ENCODE measurements at places on chromosomes 1 and 21.

GRCh38 chr1:172628401-172628800, 30.5 kb upstream of the FASLG start:
- no peak for DNase-seq

GRCh38 chr21:34878940-34879339, 170.2 kb downstream of the RUNX1 start:
- DNase-seq, result no peak

DNA sequence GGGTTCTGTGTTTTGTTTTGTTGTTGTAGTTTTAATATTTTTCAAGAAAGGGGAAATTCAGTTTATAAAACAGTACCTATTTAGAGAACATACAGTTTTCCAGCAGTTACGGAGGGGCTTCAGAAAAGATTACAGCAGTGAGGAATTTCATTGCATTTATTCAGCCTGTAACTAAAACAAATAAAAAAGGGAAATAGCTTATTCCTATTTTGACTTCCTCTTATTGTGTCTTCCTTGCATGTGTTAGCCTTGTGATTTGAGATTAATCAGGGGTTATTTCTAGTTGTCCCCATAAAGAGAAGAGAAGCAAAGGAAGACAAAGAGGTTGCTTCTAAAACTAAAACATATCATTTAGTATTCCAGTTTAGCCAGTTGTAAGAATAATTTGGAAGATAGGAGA, 35.0 kb downstream of the CTTNBP2NL start:
- DNase-seq, result peak; percentile 85

DNA sequence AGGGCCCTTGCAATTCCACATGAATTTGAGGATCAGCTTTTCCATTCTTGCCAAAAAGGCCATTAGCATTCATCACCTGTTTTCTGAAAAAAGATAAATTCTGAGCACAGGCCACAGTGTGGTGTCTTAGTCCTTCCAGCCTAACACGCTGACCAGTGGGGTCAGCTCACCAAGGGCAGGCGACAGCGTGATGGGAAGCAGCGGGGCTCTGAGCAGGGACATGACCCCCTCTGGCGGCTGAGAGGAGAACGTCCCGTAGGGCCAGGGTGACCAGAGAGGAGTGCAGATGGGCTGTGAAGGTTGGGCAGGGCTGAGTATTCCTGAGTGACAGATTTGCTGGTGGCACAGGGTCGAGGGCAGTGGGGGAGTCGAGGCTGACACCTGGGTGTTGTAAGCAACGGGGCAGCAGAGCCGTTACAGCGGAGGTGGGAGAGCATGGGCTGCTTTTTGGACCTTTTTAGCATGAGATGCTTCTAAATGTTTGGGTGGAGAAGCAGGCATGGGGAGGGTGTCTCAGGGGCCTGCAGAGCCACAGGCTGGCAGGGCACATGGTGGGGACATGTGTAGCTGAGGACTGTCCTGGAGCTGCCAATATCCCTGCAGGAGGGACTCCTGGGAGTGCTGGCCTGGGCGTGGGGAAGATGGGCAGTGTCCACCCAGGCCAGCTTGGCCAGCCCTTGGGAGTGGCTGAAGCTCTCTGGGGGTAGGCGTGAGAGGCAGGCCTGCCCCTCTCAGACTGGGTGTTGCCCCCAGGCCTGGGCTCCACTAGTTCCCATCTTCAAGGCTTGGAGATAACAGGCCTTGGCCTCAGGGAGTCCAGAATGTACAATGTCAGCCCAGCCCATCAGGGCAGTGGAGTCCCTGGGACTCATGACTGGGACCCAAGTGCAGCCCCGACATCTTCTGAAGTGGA, 8.6 kb upstream of the CALML6 start:
- DNase-seq, result peak; percentile 70

DNA sequence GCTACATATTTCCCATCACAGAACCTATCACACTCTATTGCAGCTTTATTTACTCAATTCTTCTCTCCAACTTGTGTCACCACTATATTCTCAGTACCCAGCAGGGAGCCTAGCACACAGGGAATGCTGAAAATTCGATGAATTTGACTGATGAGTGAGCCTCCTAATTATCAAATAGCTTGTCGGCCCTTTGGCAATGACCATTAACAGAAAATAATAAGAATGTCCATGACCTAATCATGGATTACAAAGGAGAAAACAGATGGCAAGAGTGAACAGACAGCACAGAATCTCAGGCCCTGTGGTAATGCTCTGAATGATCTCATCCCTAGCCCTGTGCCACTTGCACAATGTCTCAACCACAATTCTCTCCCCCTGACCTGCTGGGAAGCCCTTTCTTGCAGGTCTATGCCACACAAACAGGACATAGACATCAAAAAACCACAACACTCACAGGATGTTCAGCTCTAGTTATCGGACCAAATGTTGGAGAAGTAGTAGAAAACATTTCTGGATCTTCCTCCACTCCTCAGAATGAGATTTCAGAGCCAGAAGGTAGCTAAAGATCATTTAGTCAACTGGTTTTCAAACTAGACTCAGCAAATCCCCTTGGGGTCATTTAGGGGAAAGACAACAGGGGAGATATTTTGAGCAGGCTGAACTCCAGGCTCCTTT, 68.4 kb downstream of the LUZP1 start:
- peak; percentile 95 for DNase-seq

DNA sequence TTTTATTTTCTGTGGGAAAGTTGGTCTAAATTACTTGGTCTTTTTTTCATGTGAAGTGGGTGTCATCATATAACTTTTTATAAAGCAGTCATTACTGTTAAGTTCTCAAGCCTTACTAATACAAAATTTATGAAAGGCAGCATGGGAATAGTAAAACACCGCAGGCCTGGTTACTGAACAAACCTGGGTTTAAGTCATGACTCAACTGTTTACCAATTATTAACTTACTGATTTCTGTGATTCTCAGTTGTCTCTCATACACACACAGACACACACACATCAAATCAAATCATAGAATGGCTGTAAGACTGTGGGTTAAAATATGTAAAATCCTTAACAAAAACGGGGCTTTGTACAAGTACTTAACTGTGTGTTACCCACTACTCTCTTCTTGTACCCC, 14.6 kb downstream of the MAEL start:
- DNase-seq, result no peak

DNA sequence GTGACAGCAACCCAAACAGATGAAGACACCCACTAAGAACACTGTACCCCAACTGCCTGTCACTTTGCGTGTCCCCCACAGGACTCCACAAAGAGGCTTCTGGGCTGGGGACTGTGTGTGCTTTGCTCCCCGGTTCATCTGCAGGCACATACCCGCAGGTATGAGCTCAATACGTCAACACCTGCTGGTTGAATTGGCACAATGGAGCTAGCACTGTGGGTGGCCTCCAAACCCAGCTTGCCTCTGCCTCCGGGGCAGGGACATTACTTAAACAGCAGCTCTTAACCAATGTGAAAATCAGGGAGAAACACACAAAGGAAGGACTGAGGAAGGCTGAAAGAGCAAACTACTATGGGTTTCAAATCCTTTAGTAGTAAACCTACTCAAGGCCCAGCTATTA, 140.2 kb upstream of the TIAM1 start:
- no peak for DNase-seq
